NCI-H1105 (cell line): ENCODE measurements at places on chromosomes 7 and 10.
A peak's percentile ranks its signal among the peaks of the same experiment; 100 is the strongest.

DNA sequence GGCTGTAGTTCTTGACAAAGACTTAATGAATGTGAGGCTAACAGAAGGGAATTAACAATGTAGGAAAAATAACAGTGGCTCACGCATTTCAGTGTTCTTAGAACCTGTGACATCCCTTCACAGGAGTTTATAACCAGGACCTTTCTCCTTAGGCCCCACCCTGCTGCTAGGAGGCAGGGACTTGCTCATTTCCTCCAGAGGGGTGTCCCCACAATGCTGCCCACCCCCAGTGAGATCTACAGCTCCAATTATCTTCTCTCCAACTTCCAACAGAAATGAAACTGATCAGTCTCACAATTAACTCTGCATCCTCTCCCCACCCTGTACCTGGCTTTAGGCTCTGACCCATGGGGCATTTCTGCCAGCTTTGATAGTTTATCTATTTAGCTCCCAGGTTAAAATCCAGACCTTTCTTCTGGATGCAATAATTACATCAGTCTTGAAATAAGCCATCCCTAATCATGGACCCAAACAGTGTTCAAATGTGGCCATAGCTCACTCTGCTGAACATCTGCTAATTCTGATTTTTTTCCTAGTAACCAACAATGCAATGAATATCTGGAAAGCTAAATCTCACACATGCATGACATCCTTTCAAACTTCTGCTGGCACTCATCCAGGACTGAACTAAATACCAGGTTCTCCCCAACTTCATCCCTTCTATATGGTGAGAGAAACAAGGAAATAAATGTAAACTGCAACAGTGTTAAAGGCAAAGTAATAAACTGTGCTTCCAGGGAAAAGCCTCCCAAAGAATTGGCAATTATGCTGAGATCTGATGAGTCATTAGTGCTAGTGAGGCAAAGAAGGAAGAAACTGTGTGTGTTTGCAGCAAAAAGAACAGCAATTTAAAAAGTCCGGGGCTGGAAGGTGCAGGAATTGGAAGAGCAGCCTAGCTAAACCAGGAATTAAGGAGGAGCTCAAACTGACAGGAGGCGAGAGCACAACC, 64.6 kb downstream of the HERPUD2 start:
- no peak for DNase-seq

DNA sequence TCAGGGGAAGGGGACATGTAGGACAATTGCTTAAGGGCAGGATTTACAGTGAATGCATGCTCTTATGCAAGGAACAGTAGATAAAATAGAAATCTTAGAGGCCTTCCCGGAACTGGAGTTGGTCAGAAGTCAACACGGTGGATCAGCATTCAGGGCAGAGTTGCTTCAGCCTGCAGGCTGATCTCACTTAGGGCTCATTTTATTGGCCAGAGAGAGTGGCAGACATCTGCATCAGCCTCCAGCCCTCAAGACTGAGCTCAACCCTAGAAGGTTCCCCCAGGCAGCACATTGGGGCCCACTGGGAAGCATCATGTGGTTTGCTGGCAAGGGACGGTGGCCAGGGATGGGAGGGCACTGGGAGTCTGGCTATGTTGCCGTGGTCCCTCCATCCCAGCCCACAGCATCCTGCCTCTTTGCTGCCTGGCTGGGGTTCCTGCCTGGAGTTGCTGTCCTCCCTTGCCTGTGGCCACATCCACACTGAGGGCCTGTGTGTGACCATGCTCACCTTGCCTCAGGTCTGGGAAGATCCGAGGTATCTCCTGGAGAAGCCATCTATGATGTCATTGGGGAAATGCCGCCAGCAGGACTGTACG, 13.0 kb downstream of the SCART1 start:
- DNase-seq = no peak

DNA sequence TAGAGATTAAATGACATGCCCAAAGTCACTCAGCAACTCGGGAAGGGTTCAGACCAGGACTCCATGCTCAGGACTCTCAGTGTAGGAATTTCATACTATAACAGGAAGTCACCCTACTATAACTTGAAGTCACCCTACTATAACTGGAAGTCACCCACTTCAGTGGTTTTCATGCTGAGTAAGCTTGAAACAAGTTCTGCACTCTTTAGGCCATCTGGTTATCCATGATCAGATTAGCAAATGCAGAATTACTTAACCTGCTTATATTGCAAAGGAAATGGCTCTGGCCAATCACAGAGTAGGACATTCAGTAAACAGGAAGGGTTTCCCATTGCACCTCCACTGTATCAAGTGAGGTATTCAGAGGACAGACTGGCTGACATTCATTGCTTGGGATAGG, 1240.4 kb downstream of the GATA3 start:
- DNase-seq = no peak

GRCh38 chr7:25391295-25391861, 163.1 kb upstream of the NPVF start:
- peak; percentile 20 for DNase-seq

DNA sequence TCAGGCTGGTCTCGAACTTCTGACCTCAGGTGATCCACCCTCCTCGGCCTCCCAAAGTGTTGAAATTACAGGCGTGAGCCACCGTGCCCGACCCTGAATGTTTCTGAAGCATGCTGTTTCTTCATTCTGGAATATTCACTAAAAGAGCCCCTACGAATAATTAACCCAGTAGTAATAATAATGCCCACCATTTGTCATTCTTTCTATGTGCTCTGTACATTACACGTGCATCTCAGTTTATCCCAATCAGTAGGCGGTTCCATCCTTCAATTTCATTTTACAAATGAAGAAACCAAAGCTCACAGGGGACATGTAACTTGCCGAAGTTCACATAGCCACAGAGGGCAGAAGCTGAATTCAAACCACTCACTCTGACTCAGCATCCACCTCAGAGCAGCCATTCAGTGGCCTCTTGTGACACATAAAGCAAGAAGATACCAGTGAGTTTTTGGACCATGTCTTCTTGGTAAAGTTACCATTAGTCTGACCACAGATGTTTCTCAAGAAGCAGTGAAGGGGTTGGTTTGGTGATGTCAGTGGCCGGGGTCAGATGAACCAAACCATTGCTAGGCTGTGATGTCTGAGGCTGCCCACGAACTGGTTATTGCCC, 71.9 kb upstream of the DUSP5 start:
- no peak for DNase-seq

DNA sequence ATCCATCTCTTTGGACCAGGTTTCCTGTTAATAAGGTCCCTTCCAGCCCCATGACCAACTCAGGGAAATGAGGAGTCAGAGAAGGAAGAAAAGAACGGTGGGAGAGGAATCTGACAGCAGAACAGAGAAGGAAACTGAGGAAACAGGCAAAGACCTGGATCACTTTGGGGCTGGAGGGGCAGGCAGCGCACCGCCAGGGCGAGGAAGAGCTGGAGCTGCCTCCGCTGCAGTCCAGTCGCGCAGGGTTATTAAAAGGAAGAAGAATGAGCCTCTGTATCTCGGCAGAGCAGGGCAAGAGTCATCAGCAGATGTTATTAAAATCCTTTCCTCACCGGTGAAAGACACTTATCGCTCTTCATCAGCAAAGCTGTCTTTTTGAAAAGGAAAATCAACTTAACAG, 37.7 kb upstream of the R3HCC1L start:
- DNase-seq = no peak
